Esophagus mucosa (tissue), 1 donor: ENCODE measurements at places on chromosomes 2 and 18. TPM values are rescaled to one million over a fixed set of nuclear protein-coding genes. Genes with fewer than 3 reads are reported as not detected.

Gene MROH2A
- total RNA-seq = 0.52 TPM

Gene SULT1C4
- 0.32 TPM for total RNA-seq

Gene ALPI
- not detected for total RNA-seq

Gene SCN2A
- total RNA-seq = 0.04 TPM

Gene RGPD4
- not detected for total RNA-seq

Gene NEMP2
- total RNA-seq = 3.8 TPM

DNA sequence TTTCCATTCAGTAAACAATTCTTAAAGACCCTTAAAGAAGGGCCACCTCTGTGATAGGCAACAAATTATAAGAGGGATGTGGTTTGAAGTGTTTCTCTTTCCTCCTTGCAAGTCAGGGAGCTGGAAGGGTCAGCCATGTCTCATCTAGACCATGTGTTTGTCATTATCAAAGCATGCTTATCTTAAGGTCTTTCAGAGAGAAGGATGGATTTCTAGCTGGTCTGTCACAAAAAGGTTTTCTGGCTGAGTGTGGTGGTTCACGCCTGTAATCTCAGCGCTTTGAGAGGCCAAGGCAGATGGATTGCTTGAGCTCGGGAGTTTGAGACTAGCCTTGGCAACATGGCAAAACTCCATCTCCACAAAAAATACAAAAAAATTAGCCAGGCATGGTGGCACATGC, 59.2 kb upstream of the PEX13 start:
- ATAC-seq = no peak

- no peak for ATAC-seq
Measured at GRCh38 chr2:228599297-228599696, 417.8 kb upstream of the SPHKAP start.

DNA sequence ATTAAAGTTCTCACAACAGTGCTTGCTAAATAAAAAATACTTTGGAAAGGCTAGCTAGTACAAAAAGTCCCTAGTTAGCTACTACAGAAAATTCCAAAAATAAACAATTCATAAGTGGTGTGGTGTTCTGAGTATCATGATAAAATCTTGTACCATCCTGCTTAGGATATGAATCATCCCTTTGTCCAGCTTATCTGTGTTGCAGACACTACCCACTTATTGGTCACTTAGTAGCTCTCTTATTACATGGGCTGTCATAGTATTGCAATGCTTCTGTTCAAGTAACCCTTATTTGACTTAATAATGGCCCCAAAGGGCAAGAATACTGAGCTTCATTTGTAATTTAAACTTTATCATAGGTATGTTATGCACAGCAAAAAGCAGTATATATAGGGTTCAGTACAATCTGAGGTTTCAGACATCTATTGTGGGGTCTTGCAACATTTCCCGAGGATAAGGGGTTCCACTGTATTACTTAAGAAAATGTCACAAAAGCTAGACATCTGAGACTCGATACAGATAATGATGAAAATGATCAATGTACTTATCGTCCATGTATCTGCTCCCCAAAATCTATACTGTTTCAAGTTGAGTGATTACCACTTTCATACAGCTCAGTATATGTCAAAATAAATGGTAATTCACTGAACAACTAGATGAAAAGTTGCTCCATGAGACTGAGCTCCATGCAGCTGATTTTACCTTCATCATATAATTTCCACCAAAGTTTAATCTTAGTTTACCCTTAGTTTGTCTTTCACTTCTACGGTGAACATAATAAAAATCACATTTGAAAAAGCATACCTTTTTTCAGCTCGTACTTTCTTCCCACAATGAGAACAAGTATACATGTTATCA, 93.8 kb downstream of the C2orf74 start:
- ATAC-seq = no peak

GRCh38 chr18:40235836-40236235, 1719.2 kb upstream of the PIK3C3 start:
- ATAC-seq = no peak

DNA sequence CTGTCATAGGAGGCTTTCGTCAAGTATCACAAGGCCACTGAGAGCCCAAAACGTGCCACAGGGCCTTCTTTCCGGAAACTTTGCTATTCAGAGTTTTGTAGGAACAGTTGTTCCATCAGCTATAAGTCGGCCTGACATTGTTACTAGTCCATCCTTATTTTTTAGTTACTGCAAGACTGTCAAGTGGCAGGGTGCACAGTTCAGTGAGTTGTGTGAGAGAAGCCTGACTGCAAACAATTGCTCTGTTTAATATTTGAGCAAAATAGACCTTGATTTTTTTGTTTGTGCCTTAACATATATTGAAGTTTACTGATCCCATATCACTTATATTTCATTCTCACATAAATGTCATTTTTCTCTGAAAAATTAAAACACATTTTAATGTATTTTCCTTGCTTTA, 110.1 kb downstream of the GALNT1 start:
- no peak for ATAC-seq

DNA sequence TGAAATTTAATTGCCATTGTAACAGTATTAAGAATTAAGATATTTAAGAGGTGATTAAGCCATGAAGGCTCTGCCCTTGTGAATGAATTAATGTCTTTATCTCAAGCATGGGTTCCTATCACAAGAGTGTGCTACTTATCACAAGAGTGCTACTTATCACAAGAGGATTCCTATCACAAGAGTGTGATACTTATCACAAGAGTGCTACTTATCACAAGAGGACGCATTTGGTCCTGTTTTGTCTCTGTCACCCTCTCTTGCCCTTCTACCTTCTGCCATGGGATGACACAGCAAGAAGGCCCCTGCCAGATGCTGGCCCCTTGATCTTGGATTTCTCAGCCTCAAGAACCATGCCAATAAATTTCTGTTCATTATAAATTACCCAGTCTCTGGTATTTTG, 13.2 kb upstream of the COL5A2 start:
- no peak for ATAC-seq

DNA sequence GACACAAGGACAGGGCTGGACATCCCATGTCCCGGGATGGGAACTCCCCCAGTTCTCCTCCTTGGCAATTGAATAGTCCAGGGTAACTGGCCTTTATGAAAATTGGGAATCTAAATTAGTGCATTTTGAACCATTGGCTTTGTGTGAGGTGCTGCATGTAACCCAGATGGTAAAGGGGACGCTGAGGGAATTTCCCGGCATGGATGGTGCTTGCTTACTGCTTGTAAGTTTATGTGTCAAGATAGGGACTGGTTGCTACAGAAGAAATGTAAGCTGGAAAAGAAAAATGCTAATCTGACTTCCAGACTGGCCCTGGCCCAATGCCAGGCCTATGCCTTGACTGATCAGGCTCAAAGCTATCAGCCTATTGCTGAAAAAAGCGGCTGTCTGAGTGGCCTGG, 1096.7 kb upstream of the DDX18 start:
- no peak for ATAC-seq

DNA sequence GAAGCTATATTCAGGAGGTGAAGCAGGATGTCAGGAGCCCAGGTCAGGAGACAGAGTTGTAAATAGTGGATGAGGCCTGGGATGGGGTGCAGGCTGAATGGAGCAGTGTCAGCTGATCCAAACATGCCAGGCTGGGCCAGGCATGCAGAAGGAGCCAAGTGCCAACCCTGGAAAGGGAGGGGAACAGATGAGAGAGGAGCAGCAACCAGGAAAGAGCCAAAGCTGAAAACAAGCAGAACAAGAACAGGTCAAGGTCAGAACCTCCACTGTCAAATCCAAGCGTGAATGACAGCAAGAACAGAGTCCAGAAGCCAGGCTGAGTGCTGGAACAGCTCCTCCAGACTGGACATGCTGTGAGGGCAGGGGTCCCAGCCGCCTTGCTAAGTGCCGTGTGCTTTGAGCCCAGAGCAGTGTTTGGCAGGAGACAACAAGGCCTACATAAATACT, 49.2 kb upstream of the PPP1CB start:
- ATAC-seq = peak; percentile 77

GRCh38 chr2:236654496-236654895, 84.9 kb downstream of the ACKR3 start:
- no peak for ATAC-seq

GRCh38 chr18:36350251-36350651, 52.7 kb downstream of the FHOD3 start:
- no peak for ATAC-seq

- no peak for ATAC-seq
Measured at GRCh38 chr2:62187246-62187645, 8.7 kb upstream of the B3GNT2 start.

DNA sequence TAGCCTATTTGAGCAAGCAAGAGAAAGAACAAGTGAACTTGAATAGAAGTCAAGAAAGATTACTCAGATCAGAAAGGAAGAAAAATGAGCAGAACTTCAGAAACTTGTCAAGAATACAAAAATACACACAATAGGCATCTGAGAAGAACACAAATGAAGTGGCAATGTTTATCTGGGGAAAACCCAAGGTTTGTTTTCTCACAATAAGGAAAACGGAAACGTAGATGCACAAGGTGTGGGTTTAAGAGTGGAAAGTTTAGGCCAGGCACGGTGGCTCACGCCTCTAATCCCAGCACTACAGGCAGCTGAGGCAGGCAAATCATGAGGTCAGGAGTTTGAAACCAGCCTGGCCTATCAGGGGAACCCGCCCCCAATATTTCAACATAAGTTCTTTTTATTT, 159.5 kb upstream of the GYPC start:
- no peak for ATAC-seq

- peak; percentile 71 for ATAC-seq
Measured at GRCh38 chr18:33804258-33804657, 226.2 kb downstream of the ASXL3 start.

- no peak for ATAC-seq
Measured at GRCh38 chr2:147231607-147232006, 613.2 kb upstream of the ACVR2A start.

DNA sequence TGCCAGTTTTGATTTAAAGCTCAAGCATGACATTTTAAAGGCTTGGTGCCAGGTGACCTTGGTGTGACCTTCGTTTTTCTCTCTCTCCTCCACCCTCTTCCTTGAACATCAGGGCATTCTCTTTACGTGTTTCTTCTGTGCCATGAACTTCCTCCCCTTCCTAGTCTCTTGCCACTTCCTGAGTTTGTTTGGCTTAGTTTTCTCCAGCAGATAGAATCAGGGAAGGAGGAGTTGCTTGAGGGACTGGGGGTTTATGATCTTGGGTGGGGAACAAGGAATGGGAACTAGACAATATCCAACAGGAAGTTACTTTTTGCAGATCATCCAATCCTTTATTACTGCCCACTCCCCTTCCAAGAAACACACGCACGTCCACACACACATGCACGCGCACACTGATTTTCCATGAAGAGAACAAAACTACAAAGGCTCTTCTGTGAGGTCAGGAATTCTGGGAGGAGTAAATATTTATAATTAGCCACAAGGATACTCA, 210.6 kb upstream of the EPAS1 start:
- no peak for ATAC-seq

DNA sequence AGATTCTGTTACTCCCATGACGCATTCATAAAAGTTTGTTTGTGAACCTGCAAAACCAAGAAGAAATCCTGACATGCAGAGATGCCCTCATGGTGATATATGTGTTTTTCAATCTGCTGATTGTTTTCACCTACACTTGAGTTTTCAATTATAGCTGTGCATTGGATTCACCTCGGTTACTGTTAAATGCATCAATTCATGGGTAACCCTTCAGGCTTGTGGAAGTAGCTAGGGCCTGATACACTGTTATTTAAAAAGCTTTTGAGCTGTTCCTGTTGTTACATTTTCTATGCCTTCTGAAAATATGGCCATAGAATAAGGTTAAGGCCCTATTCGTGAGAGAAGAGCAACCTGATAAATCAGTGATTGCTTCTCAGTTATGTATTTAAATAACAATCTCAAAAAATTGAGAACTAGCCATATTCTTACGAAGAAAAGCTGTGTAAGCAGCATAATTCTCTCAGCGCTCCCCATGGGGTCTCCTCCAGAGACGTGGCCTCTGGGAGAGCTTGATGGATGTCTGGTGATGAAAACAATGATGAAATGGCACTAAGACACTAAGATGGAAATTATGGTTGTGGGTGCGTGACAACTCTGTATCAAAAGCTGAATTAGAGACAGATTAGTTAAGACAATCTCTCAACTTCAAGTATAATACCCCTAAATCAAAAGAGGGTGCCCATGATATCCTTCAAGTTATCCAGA, 60.5 kb downstream of the RIT2 start:
- no peak for ATAC-seq

- no peak for ATAC-seq
Measured at GRCh38 chr2:109231428-109231827, 102.4 kb downstream of the SH3RF3 start.
